ENCODE measurements at places on chromosomes 7 and 10.
A peak's percentile ranks its signal among the peaks of the same experiment; 100 is the strongest.

GRCh38 chr10:33244354-33244967 lies 90.0 kb downstream of the NRP1 start:
- no peak for DNase-seq

DNA sequence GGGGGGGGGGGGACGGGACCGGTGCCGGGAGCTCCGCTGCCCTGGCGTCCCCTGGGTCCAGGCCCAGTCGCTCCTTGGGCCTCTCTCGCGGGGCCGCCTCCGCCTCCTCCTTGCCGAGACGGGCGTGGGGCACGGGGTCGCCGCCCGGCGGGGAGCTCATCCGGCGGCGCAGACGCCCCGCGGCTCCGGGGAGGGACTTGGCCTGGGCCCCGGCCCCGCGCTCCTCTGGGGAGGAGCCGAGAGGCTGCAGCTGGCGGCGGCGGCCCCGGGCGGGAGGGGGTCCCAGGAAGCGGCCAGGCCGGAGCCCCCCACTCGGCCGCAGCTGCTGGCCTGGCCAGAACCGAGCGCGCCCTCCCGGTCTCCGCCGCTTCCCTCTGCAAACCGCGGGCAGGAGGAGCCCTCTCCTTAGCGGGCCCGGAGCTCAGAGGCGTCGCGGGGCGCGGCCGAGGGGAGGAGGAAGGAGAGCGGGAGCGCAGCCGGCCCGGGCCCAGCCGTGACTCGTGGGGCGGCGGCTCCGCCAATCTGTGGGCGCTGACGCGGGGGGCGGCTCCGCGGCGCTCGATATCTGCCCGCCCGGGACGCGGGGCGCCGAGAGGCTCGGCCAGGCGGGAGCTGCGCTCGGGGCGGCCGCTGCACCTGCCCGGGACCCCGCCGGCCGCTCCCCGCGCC lies at the start of gene FAM20C:
TSS of gene FAM20C (plus strand) at position 591 of the 669 bp plus-strand sequence. CDS start 629 bp downstream, outside the sequence.
- peak; percentile 48 for DNase-seq

GRCh38 chr10:104122225-104123107 lies 495 bp downstream of the SFR1 start:
- peak; percentile 23 for DNase-seq

- no peak for DNase-seq
These were observed 61.3 kb downstream of the KIF5B start for GRCh38 chr10:31994926-31995325.

DNA sequence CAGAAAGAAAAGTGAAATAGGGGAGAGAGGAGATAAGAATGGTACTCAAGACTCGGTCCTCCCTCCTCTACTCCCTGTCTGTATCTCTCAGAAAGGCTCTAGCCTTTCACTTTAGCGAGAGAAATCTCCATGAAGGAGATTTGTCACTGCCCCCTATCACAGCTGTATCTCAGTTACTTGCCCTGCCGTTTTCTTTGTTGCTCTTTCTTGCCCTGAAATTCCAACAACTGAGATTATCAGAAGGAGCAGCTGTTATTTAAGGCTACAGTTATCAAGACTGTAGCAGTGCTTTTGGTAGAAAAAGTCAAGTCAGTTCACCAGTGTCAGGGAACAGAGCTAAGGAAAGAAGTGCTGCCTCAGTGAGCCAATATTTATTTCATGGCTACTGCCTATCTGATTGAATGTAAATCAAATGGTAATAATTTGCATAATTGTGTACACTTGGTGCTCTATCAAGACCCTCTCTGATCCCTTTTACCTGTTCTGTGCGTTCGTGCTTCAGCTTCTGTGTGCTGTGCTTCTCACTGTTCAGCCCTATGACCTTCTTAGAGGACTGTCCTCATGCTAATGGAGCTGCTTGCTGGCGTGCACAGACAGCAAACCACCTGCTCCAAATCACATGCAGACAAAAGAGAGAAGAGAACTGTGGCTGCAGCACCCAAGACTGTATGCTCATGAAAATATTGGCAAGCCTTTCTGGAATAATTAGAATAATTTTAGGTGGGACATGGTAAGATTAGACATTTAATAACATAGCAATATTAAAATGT lies 180.2 kb upstream of the FAM3C start:
- no peak for DNase-seq

DNA sequence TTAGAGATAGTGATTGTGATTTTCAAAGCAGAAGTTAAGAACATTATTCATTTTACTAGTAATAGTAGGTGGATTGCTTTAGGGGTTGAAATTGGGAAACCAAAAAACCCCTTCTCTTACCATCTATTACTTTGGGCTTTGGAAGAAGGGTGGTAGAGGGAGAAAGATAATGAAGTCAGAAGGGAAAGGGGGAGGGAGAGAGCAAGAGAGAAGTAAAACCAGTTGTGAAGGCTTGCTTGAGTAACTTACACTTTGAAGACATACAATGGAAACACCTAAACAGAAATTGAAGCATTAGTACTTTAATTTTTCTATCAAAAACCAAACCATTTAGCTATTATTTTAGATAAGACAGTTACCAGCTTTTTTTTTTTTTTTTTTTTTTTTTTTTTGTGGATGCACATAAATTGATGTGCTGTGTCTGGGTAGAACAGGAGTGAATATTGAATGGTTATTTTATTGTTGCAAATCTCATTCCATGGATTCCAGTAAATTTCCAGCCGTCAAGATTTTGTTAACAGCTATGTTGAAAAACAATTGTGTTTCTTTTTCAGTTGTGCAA lies 5.5 kb downstream of the PRKAR2B start:
- DNase-seq, result no peak

DNA sequence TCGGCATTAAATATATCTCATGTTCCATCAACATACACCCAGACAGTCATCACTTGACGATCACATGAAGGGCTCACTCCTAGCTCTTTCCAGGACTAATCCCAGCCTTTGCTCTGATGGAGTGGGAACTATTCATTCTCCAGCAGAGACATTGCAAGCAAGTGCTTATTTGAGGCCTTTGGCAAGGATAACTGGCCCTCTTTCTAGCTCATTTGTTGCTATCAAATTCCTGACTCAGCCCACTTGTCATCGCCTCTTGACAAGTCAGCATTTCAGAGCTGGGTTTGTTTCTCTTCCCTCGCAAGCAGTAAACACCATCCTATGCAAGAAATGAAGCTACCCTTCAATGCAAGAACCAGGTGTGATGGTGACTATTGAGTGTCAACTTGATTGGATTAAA lies 1165.7 kb upstream of the AUTS2 start:
- DNase-seq, result peak; percentile 4

DNA sequence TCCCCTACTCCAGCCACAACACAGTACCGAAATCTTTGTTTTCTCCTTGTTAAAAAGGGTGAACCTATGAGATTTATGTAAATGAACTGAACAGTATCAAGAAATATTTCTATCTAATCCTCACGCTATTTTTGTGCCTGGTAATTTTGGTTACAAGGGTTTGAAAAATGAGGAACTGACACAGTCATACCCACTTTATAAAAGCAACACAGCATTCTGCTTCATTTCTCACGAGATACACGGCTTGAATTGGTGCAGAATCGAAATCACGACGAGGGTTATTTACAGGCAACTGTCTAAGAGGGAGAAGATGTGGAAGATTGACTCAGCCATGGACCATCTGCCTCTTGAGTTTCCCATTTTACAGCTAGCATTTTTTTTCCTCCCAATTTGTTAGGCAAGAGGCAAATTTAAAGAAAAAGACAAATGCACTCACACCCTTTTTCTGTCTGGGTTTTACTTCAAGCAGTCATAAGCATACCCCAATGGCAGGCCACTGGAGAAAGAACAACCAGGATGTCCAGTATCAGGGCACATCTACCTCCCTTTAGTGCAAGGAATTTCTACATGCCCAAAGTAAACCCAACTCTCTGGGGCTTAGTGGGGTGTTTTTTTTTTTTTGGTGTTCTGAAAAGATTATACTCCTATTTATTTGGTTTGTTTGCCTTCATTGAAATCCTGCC lies 108.1 kb downstream of the ITGB8 start:
- DNase-seq, result no peak

GRCh38 chr7:50069613-50070012 lies 23.4 kb downstream of the ZPBP start:
- DNase-seq, result no peak

- DNase-seq, result no peak
These were observed 38.8 kb downstream of the ABI1 start for GRCh38 chr10:26821699-26822570.

- no peak for DNase-seq
These were observed 156.5 kb upstream of the AGR3 start for GRCh38 chr7:17038160-17038782.

GRCh38 chr10:33088990-33089389 lies 131.0 kb upstream of the ITGB1 start:
- DNase-seq, result no peak

- no peak for DNase-seq
These were observed 14.3 kb downstream of the SEMA3D start for GRCh38 chr7:85172530-85172941.

DNA sequence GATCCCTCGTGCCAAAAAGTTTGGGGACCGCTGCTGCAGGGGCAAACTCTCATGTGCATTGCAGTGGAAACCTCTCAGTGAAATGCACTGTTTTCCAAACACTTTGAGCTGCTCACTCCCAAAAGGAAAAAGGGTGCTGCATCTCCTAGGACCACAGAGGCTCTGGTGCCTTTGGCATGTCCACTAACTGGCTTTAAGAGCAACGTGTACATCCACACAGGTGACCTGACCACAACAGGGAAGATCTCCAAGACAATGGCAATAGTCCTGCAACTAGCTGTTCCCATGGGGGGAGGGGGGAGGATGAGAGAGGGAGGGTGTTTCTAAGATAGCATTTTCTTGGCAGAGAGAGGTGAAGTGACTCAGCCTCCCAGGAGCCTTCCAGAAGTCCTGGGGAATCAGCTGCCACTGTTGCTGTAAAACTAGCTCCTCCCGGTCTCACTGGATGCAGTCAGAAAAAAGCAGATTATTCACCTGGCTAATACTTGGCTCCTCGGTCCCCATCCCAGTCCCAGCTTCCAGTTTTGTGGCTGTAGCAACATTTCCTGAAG lies 181.7 kb downstream of the HECW1 start:
- no peak for DNase-seq

DNA sequence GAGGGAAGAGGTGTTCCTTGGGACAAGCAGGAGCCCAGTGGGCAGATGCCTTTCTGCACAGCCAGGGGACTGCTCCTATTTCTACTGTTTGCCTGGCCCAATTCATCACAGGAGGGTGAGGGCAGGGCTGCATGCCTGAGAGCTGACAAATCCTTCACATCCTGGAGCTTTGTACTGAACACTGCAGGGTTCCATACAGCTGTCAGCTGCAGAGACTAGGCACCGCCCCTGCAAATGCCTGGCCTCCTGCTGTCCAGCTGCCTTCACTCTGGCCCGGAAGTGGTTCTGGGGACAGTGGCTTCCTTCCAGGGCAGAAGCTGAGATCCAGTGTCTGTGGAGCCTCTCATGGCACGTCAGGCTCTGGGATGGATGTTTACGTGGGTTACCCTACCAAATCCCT lies 470.7 kb downstream of the DNAJB6 start:
- no peak for DNase-seq

DNA sequence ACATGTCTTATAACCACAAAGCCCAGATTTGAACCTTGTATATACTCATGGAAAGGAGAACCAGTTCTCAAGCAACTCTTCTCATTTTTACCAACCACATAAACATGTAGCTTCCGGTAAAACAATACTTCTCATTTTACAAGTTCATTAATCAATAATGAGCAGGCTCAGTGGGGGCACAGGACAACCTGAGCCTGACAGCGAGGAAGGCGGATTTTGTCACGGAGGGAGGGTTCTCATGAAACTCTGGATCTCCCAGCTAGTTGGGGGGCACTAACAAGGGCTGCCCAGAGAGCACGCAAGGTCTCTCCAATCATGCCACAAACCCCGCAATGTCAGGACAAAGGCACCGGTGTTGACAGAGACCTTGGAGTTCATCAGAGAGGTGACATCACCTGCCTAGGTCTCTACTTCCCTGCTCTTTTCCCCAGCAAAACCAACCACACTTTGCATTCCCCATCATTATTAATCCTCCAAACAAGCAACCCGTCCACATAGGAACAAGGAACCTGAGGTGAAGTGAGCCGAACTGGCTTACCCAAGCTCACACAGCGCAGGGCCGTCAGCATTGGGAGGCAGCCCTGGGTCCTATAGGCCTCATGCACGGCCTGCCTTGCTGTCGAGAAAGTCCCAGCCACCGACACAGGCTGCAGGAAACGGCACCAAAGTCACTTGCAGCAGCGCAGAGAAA lies 192.1 kb upstream of the KLF14 start:
- DNase-seq, result no peak

Data from DMS79 treated with DMSO at 0.1 percent for 48 hours (cell line).